ENCODE measurements at places on chromosomes 6 and 20.
A peak's percentile ranks its signal among the peaks of the same experiment; 100 is the strongest.

DNA sequence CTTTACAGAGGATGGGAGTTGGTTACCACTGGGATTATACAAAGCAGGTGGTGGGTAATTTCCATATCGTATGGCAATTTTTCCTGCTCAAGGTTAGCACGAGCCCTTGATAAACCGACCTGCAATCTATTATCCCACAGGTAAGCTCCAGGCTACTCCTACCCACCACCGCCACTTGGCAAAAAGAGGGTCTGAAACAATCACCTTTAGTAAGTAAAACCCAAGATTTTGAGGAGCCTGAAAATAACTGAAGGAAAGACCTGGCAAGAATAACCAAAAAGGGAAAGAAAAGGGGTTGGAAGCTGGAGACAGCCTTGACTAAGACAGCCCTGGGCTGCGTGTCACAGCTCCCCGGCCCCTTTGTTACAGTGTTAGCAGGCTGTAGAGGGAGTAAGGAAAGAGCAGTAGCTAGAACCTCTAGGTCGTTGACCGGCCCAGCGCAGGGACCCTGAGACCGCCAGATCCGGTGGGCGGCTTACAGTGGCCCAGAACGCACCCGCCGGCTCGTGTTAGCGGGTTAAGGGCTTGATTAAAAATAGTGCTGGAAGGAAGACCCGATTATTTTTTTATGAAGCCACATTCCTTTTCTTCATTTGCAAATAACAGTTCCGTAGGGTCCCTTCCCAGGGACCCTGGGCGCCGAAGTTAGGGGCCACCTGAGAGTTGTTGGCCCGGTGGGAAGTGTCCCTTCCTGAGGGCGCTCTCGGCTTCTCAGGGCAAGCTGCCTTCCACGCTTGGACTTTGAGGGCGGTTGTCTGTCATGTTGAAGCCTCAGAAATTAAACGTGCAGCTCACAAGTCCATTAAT is 30.5 kb downstream of the TFAP2B start:
- DNase-seq = no peak

GRCh38 chr20:1507276-1507675 is 16.1 kb upstream of the SIRPB2 start:
- DNase-seq = no peak

DNA sequence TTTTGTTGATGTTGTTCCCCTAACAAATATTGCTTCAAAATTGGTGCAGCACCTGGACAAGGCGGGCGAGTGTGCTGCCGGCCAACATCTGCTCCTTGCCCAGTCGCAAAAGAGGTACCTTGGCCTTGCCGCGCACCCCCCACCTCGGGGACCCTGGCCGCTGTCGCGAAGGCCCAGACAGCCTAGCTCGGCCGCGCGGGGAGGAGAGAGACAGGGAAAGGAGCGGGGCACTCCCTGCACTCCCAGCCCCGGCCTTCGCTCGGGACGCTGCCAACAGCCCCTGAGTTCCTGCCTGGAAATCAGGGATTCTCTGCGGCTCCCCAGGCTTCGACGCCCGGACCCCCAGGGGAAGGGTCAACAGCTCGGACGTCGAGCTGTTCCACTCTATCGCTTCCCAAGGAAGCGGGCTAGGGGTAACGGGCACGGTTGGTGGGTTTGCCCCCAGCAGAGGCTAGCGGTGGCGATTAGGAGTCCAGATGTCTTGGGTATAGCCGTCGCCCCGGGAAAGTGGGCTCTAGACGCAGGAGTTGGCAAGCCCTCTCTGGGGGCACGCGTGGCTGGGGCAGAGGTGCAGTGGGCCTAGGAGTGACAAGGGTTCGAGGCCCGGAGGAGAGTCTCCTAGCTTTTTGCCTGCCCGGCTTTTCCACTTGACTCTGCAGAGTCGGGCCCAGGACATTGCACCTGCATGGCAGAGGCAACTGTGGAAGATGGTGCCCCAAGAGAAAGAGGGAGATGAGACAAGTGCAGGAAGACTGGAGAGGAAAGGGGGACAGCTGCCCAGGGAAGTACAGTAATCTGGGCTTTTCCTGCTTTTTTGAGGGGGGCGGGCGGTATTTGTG is 8.2 kb downstream of the POU3F2 start:
- DNase-seq = no peak

GRCh38 chr6:161549977-161550655 is 276.3 kb upstream of the AGPAT4 start:
- no peak for DNase-seq

GRCh38 chr6:60754879-60755278 is 1531.1 kb downstream of the KHDRBS2 start:
- DNase-seq = no peak

- DNase-seq = peak; percentile 11
Measured at GRCh38 chr6:159311618-159312017, 142.4 kb downstream of the FNDC1 start.

GRCh38 chr6:41439524-41440418 is 104.4 kb downstream of the NCR2 start:
- DNase-seq = no peak

GRCh38 chr6:166996406-166996805 is 2.8 kb upstream of the CEP43 start:
- no peak for DNase-seq

DNA sequence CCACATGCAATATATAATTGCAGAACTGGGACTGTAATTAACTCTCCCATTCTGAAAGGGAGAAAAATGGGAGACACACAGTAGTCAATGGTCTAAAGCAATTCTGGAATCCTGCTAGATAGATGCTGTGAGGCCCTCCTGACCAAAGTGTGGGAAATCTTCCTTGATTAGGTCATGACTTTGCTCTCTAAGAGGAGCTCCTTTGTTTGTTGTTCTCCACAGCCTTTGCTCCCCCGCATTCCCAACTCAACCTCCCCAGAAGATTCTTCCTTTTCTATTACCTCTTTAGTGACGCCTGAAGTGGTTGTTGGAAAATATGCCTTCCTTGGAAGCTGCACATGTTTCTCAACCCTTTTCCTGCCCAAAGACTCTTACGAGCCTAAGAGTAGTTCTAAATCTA is 28.8 kb upstream of the LIN28B start:
- no peak for DNase-seq

Data from HS-27A (cell line).